NCI-H774 (cell line): ENCODE measurements at places on chromosomes 11 and 22.
A peak's percentile ranks its signal among the peaks of the same experiment; 100 is the strongest.

GRCh38 chr22:21032868-21033688, 717 bp upstream of the SLC7A4 start:
- no peak for DNase-seq

DNA sequence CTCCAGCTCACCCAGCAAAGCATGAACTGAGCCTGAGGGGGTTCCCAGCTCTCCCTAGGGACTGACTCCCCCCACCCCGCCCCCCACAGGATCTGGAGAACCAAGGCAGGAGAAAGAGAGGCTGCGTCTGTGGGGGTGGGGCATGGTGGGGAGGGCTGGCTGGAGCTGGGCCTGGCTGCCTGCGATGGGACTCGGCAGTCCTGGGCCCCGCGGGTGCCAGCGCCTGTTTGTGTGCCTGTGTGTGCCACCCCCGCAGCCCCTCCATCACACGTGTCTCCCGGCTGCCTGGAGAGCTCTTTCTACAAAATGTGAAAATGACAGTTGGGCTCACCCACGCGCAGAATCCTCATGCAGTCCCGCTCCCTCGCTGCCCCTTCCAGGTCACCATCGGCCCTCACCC, 46.8 kb downstream of the CACNA1I start:
- DNase-seq, result no peak

DNA sequence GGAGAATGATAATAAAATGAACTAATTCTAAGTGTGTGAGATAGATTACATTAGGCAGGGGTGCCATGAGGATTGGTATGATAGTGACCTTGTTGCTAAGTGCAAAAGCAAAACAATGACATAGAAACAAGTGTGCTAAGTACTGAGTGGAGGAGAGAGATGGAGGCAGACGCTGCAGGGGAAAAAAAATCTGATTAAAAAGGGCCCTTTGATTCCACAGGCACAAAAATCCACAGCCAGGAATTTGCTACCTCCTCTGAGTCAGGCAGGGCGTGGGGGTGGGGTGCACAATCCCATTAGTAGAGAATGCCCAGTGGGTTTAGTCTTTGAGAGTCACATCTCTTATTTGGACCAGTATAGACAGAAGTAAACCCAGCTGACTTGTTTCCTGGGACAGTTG, at the start of gene CNTF:
CNTF (plus strand) TSS at position 322 of the 400 bp plus-strand sequence. CDS start 88 bp downstream, outside the sequence.
- DNase-seq, result peak; percentile 8

DNA sequence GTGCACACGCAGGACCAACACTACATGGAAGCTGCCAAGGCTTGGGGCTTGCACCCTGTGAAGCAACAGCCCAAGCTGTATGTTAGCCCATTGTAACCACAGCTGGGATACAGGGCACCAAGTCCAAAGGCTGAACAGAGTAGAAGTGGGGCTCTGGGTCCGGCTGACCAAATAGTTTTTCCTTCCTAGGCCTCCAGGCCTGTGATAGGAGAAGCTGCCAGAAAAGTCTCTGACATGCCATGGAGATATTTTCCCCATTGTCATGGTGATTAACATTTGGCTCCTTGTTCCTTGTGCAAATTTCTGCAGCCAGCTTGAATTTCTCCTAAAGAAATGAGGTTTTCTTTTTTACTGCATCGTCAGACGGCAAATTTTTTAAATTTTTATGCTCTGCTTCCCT, 941.2 kb downstream of the FAM181B start:
- DNase-seq, result no peak

DNA sequence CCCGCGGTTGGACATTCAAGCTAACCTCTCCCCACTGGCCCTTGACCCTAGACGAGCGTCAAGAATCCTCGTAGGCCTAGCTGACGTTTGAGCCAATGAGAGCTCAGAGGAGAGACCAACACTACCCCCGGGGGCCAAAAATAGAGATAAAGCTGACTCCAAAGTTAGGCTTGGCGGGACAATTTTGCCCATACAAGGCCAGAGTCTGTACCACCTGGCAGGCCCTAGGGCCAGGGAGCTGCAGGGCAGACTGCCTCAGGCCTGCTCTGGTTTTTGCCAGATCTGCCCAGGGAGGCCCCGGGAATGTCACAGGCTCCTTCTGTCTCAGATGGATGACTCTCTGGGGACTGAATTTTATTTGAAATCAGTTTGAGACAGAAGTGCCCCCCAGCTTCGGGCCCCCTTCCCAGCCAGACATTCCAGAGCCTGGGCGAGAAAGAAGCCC, 40.8 kb upstream of the ACCSL start:
- no peak for DNase-seq

GRCh38 chr11:64253481-64253880, 2.2 kb downstream of the PLCB3 start:
- DNase-seq, result no peak

DNA sequence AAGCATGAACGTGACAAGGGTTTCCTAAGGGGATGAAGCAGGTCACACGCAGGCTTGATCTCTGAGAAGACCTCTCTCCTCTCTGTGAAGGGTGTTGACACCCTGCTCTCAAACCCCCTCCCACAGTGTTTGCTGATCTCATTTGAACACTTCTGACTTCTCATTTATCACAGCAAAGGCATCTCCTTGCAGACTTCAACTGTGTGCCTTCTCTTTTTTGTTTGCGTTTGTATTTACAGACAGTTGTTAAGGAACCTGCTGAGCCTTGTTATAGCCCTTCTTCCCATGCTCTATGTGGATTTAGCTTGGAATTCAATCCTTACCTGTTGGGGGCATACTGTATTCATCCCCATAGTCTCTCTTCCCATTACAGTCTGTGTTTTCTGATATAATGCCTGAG, 206.5 kb downstream of the NELL1 start:
- DNase-seq, result no peak

- no peak for DNase-seq
Observed at GRCh38 chr11:2826679-2827056, 58.9 kb downstream of the CDKN1C start.

GRCh38 chr22:38859581-38860282, 12.3 kb downstream of the CBX6 start:
- DNase-seq, result no peak

DNA sequence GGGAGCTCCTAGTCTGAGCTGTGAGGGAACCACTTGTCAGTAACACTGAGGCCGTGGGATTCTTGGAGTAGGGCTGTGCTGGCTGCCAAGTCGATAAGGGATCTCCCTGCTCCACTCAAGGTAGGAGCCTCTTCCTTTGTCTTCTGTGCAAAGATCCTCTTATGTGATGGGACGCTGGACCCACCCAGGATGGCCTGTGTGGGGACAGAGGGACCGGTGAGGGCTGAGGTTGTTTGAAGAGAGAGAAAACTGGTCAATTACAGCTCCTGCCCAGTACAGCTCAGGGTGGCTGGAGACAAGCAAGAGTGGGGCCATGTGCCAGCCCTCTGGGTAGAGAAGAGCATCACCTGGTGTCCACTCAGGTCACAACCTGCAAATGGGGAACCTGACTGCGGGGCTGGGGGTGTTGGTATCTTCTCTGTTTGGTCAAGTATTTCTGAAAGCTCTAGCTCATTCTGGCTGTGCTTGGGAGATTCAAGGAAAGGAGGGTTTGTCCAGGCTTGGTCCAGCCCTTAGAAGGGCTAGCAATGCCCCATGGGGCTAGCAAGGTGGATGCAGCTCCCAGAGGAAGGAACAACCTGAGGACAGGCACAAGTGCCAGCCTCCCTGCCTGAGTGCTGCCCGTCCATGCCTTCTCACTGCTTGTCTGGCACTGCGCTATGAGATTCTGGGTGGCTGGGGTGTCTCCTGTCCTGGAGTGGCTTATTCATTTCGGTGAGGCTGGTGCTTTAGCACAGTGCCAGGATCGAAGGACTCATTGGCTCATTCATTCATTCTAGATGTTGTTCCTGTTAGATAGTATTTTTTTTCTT, 27.6 kb upstream of the BAIAP2L2 start:
- DNase-seq, result no peak
